ENCODE measurements at places on chromosomes 1 and 21. TPM values are rescaled to one million over a fixed set of nuclear protein-coding genes. Genes with fewer than 3 reads are reported as not detected.

CCDC17 gene
- 0.90 TPM for total RNA-seq

NBPF20 gene
- 2.1 TPM for total RNA-seq

DNA sequence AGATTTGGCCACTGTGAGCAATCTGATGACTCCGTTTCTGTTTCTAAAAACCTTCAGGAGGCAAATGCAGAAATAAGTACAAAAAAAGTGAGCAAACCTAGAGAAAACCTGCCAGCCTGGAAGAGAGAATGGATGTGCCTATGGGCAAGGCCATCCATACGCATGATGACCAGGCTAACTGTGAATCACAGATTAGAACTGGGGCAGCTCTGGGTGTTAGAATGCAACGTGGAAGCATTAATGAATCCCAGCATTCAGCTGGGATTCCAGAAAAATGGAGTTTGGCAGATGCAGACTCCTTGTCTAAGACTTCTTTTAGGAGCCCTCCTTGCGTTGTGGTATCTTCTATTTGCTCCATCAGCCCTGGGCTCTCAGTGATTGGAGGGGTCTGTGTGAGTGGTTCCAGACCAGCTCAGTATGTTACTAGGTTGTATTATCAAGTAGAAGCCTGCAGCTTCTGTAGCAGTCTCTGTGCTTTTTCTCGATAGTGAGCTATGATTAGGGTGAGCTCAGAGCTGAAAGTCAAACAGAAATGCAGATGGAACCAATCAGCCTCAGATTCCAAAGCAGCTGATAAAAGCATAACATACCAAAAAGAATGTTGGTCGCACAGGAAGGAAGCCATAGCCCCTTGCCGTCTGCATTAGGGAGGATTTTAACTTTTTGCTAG, 154.0 kb downstream of the PSMG1 start:
- no peaks in the 10 kb centered on the region for H3K27me3 ChIP-seq
- no peaks in the 10 kb centered on the region for H3K36me3 ChIP-seq
- DNase-seq = no peak

DNA sequence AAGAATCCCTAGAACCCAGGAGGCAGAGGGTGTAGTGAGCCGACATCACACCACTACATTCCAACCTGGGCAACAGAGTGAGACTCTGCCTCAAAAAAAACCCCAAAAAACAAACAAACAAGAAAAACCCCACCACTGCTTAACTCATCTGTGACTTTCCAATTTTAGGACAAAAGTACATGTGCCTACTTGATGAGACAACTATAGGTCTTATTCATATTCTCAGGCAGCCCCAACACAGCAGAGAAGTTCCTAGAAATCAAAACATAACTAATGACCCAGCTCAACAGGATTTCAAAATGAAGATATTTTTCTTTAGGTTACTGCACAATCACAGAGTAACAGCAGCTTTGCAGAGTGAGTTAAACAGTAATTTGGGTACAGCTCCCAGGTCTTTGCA, 26.4 kb downstream of the TIAM1 start:
- DNase-seq = no peak
- H3K27me3 ChIP-seq = no peaks in the 10 kb centered on the region
- no peaks in the 10 kb centered on the region for H3K36me3 ChIP-seq
- H3K4me1 ChIP-seq = no peaks in the 10 kb centered on the region
- H3K4me3 ChIP-seq = no peak overlapping the region
- H3K27ac ChIP-seq = no peak overlapping the region

KRTAP11-1 gene
- total RNA-seq = 0.09 TPM

PANK4 gene
- total RNA-seq = 21.6 TPM

- H3K4me1 ChIP-seq = peaks cover 13% of the 10 kb centered on the region
- H3K4me3 ChIP-seq = peak overlapping the region; percentile 98
- no peaks in the 10 kb centered on the region for H3K27me3 ChIP-seq
- H3K36me3 ChIP-seq = peaks cover 10% of the 10 kb centered on the region
- H3K27ac ChIP-seq = peak overlapping the region; percentile 60
- DNase-seq = no peak
Observed at GRCh38 chr1:160260406-160261382, 1.7 kb downstream of the DCAF8 start.
